ENCODE measurements at places on chromosomes 16 and 17. TPM values are rescaled to one million over a fixed set of nuclear protein-coding genes. Genes with fewer than 3 reads are reported as not detected.
A peak's percentile ranks its signal among the peaks of the same experiment; 100 is the strongest.

The ZSCAN10 gene
- polyA plus RNA-seq, result not detected

GRCh38 chr16:23523321-23523720, 13.0 kb upstream of the GGA2 start:
- DNase-seq, result no peak

The SLC35G6 gene
- polyA plus RNA-seq, result not detected

The KLHL11 gene
- polyA plus RNA-seq, result 6.9 TPM

- peak; percentile 40 for DNase-seq
These were observed 83.2 kb downstream of the ARHGAP23 start for GRCh38 chr17:38511150-38512108.

DNA sequence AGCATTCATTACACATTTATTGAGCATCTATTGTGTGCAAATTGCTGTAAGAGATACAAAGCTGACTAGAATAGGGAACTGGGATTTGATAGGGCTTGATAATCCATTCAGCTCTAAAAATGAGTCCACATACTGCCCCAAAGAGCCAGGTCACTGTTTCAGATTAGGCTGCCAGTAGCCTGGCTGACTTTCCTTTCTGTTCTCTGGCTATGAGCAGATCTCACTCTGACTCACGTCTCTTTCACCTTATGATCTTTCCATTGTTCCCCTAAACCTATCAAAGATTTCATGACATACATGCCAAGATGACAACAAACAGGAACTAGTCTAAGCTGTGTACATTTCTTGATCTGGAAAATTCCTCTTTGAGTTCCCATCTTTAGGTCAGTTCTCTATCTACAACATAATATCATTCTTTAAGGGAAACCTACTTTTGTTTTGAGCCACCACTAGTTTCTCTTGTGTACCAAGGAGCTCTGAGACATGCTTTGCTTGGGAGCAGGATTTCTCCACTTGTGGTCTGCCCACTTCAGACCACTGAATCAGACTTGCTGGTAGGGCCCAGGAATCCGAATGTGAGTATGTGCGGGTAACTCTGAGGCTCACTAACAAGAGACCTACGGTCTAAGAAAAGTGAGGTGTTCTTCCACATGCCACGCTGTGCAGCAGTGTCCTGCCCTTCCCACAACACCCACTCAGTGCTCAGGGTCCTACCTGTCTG, 40.9 kb upstream of the ICAM2 start:
- peak; percentile 48 for DNase-seq

DNA sequence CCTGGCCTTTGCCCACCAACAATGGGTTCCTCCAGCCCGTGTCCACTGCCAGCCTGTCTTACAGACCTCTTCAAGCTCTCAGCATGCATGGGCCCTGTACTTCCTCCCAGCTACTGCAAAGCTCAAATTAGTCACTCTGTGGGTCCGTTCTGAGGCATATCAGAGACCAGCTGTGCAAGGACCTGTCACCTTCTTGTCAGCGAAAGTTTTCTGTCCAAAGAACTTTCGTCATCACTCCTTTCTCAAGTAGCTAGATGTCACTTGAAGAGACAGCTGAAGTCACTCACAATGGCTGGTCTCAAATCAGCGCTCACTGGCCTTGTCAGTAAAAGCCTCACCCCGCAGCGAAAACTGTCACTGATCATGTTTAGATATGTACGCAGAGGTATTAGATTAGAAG, 91.4 kb upstream of the DYNLRB2 start:
- no peak for DNase-seq

The UMOD gene
- polyA plus RNA-seq, result not detected

The ALOXE3 gene
- polyA plus RNA-seq, result 9.2 TPM

- no peak for DNase-seq
These were observed 267.9 kb downstream of the CBLN1 start for GRCh38 chr16:49013727-49014080.

DNA sequence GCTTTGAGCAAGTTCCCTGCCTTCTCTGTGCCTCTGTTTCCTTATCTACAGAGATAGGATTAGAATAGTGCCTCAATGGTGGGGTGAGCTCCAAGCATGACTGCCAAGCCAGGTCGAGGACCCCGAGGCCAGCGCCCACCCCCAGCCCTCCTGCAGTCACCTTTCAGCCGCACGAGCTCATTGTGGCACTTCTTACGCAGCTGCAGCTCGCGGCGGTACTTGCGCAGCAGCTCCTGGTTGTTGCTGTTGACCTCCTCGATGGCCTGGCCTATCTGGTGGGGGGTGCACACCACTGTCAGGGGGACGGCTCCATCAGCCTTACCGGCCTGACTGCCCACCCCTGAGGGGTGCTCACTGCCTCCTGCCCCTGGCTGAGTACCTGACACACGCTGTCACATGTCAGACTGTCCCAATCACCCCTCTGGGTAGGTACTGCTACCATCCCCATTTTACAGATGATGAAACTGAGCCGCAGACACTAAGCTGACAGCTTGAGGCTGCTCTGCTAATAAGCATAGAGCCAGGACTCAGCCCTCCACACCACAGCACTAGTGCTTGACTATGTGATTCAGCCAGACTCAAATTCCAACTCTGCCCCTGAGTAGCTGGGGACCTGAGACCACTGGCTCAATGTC, 31.3 kb downstream of the KATNB1 start:
- no peak for DNase-seq

Data from mammary epithelial cell (primary cell).